Glutamatergic neuron (in vitro differentiated cells): ENCODE measurements at places on chromosomes 2 and 18. TPM values are rescaled to one million over a fixed set of nuclear protein-coding genes. Genes with fewer than 3 reads are reported as not detected.
A peak's percentile ranks its signal among the peaks of the same experiment; 100 is the strongest.

DNA sequence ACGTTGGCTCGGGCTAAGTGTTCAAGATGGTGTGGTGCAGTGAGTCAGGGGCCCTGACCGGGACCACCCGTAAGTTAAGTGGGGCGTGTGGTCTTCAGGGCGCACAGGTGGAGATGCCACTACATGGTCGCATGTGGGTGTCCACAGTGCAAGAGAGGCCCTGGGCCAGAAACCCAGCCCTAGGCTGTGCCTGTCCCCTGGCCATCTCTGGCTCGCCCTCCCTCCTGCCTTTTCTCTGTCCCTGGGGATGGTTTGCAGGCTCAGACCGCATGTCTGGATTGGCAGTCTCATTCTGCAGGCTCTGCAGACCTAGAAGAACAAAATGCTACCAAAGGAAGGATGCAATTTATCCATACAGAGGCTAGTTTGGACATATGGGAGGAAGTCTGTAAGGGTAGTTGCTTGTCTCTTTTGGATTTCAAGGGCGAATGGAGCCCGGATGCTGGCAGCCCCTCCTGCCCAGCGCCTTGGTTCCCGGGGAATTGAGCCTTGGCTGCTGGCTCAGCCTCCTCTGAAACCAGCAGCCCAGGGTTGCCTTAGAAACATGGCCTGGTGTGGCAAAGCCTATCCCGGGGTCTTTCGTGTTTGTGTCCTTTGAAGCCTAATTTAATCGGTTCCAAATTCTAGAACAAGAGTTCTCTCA is 417.5 kb upstream of the HS6ST1 start:
- no peak for DNase-seq

- no peak for DNase-seq
Measured at GRCh38 chr18:70175216-70175615, 30.3 kb downstream of the RTTN start.

- no peak for DNase-seq
Measured at GRCh38 chr2:137828624-137829023, 135.6 kb upstream of the HNMT start.

- DNase-seq, result no peak
Measured at GRCh38 chr2:41907771-41908207, 140.0 kb upstream of the PKDCC start.

DNA sequence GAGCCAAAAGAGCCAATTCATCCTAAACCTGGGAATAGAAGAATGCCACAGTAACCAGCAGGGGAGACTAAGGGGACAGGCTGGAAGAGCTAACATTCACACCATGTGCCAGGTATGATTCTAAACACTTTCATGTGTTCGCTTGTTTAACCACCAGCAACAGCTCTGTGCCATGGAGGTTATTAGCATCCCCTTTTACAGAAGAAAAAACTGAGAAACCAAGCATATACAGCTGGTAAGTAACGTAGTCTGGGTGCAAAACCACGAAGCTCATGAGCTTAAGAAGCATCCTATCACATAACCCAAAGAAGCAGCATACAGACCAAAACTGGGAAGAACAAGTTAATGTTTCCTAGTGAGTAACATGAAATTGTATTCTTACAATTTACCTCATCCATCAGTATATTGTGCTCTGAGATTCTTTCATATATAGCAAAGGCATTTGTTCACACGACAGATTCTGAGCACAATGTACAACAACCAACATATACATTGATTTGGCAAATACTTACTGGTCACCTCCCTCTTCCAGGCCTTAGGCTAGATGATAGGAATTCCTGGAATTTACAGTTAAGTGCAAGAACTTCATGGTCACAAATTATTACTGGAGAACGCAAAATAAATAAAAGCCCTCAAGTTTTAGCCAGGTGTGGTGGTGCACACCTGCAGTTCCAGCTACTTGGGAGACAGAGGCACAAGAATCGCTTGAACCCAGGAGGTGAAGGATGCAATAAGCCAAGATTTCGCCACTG is 36.5 kb upstream of the HNRNPA3 start:
- DNase-seq, result no peak

GRCh38 chr2:238127165-238128060 is 11.1 kb upstream of the KLHL30 start:
- DNase-seq, result peak; percentile 20

DNA sequence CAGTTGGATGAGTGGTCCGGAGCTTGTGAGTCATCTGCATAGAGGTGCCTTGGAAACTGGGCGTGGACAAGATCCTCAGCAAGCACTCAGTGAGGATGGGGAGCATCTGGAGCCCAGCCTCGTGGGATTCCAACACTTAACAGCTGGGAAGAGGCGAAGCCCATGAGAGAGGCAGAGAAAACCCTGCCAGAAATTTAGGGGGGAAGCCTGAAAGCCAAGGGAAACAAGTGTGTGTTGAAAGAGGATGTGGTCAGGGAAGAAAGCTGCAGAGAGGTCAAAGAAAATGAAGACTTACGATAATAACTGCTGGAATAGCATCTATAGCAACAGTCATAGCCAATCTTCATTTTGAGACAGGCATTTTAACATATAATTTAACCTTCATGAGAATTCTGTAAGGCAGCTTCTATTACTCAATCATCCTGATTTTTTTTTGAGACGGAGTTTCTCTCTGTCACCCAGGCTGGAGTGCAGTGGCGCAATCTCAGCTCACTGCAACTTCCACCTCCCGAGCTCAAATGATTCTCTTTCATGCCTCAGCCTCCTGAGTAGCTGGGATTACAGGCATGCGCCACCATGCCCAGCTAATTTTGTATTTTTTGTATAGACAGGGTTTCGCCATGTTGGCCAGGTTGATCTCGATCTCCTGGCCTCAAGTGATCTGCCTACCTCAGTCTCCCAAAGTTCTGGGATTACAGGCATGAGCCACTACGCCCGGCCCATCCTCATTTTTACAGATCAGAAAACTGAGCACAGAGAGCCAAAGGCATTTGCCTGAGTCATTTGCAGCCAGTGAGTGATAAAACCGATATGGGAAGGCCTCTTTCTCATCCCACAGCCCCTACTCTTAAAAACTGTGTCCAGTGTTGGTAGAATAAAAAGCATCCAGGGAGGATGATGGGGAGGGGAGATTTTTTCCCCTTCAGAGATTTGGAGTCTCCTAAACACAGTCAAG is 214.4 kb upstream of the EPAS1 start:
- DNase-seq, result peak; percentile 37

GRCh38 chr2:68594674-68595492 is 48.5 kb upstream of the PROKR1 start:
- DNase-seq, result peak; percentile 45

DNA sequence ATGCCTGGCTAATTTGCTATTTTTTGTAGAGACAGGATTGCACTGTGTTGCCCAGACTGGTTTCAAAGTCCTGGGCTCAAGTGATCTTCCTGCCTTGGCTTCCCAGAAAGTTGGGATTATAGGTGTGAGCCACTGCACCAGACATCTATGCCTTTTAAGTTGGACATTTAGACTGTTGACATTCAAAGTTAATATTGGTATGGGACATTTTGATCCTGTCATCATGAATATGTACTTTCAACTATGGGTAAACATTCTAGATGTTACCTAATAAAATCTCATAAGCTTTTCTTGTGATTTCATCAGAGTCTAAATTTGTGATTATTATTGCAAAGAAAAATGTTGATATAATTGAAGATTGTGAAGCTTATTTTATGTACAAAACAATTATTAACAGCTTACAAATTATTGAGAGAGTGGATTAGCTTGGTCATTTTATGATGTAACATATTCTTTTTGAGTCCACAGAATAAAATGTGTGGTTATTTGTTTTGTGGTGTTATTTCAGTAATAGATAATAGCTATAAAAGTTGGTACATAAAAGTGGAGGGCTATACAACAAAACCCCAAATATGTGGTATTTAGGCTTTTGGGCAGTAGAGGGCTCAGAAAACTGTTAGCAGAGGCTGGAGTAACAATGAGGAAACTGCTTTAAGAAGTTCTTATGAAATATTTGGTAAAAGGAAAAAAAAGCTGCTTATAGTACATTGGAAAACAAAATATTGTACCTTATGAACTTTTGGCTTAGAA is 41.4 kb downstream of the STARD6 start:
- no peak for DNase-seq

GRCh38 chr2:236601316-236602202 is 31.9 kb downstream of the ACKR3 start:
- no peak for DNase-seq

GRCh38 chr2:44767691-44768090 is 173.8 kb upstream of the SIX3 start:
- DNase-seq, result no peak

GRCh38 chr2:30266705-30267104 is 35.4 kb downstream of the LBH start:
- DNase-seq, result no peak

DNA sequence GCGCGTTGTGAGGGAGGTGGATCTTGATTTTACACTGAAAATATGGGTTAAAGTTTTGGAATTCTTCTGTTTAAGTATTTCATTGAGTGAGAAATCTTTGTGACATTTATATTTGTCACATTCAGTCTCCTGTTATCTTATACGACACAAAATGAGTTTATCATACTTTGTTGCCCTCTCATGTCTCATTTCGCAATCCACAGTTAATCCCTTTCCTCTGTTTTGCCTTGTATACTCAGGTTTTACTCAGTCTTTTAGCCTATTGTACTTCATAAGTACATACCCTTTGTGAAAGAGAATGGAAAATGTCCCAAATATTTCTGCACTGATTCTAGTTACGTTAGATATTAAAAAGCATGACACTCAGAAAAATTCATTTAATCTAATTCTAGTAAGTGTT is 142.7 kb downstream of the ATP9B start:
- DNase-seq, result no peak

DNA sequence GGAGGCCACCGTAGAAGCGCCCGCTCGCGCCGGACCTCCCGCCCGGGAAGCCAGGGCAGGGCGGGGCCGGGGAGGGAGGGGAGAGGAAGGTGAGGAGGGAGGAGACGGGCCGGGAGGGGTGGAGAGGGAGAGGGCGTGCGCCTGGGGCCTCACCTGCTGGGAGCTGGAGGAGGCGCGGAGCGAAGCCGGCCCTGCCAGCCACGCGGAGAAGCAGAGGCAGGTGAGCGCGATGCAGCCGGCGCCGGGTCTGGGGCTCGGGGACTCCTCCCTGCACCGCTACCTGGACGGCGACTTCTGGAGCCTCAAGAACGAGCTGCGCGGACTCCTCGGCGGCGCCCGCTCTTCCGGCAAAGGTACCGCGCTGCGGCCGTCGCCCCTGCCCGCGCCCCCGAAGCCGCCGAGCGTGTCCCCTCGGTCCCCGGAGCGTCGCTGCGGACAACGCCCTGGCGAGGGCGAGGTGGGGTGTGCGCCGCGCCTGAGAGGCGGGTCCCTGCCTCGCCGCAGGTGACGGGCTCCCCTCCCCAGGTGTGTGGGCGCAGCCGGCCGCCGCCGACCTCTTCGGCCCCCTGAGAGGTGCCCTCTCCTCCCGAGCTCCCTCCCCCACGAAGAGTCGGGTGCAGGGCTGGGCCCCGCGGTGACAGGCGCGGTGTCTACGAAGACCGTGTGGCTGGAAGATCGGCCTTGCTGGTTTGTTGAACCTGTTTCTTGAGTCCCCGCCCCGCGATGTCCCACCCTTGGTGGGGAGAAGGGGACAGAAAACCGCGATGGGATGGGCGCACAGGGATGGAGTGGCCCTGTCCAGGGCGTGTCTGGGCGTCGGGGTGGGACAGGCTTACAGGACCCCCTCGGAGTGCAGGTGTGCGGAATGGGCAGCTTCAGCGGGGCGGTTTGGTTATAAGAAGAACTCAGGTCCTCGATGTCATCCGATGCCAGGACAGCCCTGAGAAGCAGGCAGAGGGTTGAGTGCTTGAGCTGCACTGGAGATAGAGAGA is at the start of gene ACOXL:
Gene ACOXL, plus strand, starts transcription at position 152 of the 992 bp plus-strand sequence. CDS start 35,817 bp downstream, outside the sequence.
- peak; percentile 38 for DNase-seq

GRCh38 chr18:54187372-54187771 is 37.1 kb downstream of the MBD2 start:
- no peak for DNase-seq

GRCh38 chr2:110771547-110772382 is 39.4 kb downstream of the ACOXL start:
- no peak for DNase-seq

DNA sequence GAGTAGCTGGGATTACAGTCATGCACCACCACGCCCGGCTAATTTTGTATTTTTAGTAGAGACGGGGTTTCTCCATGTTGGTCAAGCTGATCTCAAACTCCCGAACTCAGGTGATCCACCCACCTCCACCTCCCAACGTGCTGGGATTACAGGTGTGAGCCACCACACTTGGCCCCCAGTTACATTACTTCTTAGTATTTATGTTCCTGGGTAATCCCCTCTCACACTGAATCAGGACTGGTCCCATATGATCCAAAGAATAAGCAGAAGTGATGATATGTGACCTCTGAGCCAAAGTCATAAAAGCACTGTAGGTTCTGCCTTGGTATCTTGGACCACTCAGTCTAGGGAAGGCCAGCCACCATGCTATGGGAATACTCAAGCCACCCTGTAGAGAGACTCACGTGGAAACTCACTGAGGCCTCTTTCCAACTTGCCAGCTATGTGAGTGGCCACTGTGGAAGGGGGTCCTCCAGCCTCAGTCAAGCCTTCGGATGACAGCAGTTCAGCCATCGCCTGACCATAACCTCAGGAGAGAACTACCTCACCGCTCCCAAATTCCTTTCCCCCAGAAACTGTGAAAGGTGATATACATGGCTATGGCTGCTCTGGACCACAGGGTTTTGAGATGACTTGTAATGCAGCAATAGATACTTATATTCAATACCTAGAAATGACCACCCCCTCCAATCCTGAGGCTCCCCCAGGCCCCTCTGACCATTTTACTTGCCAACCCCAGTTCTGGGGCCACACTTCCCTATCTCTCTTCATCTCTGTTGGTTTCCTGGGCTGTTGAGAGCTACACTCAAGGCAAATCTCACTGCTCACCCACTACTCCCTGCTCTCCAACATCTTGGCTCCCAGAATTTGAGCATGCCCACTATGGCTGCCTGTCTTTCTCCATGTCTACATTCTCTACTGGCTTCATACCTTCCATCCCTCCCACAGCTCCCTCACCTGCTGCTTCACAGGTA is 80.5 kb downstream of the DDX1 start:
- no peak for DNase-seq

- DNase-seq, result no peak
Measured at GRCh38 chr2:68723181-68723580, 11.4 kb upstream of the ARHGAP25 start.

- no peak for DNase-seq
Measured at GRCh38 chr2:68646303-68646702, 2.9 kb downstream of the PROKR1 start.

- no peak for DNase-seq
Measured at GRCh38 chr2:240998706-240998994, 232 bp downstream of the SNED1 start.

DNA sequence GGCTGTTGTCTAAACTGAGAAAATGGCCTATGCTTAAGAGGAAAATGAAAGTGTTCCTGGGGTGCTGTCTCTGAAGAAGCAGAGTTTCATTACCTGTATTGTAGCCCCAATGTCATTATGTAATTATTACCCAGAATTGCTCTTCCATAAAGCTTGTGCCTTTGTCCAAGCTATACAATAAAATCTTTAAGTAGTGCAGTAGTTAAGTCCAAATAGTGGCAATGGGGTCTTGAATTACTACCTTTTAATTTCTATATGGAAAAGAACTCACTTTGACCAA is 13.8 kb upstream of the ALLC start:
- DNase-seq, result no peak

Gene ARHGAP25
- 1.4 TPM for total RNA-seq

Gene PTH2R
- not detected for total RNA-seq

Gene LRRTM4
- total RNA-seq, result 18.6 TPM

Gene SH3RF3
- total RNA-seq, result 1.7 TPM

Gene TBC1D8
- 14.6 TPM for total RNA-seq

Gene FAM110C
- not detected for total RNA-seq

Gene MC4R
- total RNA-seq, result not detected

Gene CCDC148
- 1.8 TPM for total RNA-seq

Gene MAPK4
- total RNA-seq, result 13.1 TPM

Gene SLC9A4
- 0.12 TPM for total RNA-seq

Gene NOL4
- 8.6 TPM for total RNA-seq

Gene ANKRD30B
- not detected for total RNA-seq

Gene C2orf92
- total RNA-seq, result 19.6 TPM

Gene GCG
- not detected for total RNA-seq

Gene CEBPZOS
- total RNA-seq, result 39.9 TPM
